Brain pericyte (primary cell): ENCODE measurements at places on chromosomes 13 and 19.

GRCh38 chr19:7109678-7110289, 40.3 kb downstream of the ZNF557 start:
- no peak for DNase-seq

DNA sequence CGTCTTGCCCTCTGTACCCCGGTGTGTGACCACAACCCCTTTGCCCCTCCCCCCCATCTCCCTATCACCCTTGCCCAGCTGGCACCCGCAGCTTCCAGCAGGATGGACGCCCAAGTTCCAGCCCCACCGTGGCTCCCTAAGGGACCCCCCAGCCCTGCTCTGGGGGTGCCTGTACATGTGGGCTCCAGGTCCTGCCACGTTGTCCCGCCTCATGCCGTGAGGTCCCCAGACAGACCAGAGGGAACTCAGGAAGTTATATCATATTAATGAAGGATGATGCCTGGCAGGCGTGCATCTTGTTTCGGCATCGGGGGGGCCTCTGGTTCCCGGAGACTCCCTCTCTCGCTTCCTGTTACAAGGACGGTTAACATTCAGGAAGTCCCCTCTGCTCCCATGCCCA, 1.6 kb upstream of the PTGIR start:
- DNase-seq = no peak

- DNase-seq = no peak
These were observed 287.5 kb upstream of the SOX21 start for GRCh38 chr13:94999871-95000270.

- no peak for DNase-seq
These were observed 18.2 kb upstream of the AMER2 start for GRCh38 chr13:25190256-25190655.

DNA sequence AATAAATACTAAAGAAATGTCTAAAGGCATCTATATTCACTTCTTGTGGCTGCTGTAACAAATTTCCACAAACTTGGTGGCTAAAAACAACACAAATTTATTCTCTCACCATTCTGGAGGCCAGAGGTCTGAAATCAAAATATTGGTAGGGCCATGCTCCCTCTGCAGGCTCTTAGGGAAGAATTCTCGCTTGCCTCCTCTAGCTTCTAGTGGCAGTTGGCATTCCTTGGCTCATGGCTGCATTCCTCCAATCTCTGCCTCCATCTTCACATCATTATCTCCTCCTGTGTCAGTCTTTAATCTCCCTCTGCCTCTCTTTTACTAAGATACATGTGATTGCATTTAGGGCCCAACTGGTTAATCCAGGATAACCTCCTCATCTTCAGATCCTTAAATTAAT, 54.1 kb upstream of the RFXAP start:
- DNase-seq = no peak

- no peak for DNase-seq
These were observed 1.2 kb downstream of the ZSWIM9 start for GRCh38 chr19:48171710-48172109.

DNA sequence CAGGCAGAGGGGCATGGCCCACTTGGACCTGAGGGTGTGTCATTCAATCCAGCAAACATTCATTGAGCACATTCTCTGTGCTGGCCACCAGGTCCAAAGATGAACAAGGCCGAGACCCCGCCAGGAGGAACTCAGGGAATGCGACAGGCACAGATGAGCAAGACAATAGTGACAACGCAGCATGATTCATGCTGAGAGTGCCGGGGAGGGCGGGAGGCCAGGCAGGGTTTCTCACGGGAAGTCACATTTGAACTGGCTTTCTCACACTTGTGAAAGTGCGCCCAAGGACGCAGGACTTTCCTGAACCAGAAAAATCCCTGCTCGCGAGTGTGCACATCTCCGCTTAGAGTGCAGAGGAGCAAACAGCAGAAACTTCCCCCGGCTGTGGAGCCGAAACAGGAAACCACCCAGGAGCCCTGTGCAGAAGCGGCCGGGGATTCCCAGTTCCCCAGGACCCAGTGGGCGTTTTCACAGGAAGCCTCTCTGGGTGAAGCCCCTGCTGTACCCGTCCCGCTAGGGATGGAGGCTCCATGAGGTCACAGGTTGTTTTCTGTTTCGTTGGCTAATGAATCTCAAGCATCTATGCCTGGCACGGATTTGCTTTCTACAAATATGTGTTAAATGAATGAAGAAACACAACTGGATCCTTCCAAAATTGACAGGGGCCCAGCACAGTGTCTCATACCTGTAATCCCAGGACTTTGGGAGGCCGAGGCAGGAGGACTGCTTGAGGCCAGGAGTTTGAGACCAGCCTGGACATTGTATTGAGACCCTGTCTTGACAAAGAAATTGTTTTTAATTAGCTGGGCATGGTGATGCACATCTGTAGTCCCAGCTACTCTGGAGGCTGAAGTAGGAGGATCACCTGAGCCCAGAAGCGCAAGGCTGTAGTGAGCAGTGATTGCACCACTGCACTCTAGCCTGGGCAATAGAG, 68.4 kb upstream of the TM9SF2 start:
- no peak for DNase-seq

DNA sequence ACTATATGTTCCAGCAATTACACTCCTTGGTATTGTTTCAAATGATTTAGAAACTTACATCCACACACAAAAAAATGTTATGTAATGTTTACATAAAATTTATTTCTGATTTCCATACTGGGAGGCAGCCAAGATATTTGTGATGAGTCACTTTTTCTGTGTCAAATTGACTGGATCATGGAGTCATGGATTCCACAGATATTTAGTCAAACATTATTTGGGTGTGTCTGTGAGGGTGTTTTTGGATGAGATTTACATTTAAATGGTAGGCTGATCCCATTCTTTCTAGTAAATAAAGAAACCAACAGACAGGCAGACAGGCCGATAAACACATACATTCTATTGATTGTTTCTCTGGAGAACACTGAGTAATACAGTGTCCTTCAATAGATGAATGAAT, 562.8 kb downstream of the SLITRK6 start:
- peak; percentile 5 for DNase-seq

DNA sequence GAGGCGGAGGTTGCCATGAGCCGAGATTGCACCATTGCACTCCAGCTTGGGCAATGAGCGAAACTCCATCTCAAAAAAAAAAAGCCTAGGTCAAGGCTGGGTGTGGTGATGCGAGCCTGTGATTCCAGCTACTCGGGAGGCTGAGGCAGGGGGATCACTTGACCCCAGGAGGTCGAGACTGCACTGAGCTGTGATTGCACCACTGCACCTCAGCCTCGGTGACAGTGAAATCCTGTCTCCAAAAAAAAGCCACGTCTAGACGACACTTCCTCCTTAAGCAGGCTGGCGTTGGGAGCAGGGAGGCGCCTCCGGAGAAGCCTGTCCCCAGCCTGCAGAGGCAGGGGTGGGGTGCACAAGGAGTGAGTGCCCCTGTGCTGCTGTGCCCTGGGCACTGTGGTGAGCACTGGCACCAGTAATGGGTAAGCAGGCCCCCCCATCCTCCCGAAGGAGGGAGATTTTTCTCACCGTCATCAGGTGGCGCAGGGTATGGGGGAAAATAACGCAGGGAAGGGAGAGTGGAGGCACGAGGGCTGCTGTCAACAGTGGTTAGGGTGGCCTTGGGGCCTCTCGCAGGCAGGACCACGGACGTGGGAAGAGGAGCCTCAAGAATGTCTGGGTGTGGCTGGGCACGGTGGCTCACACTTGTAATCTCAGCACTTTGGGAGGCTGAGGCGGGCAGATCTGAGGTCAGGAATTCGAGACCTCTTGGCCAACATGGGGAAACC, 706 bp downstream of the P2RY11 start:
- no peak for DNase-seq

GRCh38 chr19:2477141-2477710, 1.3 kb downstream of the GADD45B start:
- DNase-seq = no peak

DNA sequence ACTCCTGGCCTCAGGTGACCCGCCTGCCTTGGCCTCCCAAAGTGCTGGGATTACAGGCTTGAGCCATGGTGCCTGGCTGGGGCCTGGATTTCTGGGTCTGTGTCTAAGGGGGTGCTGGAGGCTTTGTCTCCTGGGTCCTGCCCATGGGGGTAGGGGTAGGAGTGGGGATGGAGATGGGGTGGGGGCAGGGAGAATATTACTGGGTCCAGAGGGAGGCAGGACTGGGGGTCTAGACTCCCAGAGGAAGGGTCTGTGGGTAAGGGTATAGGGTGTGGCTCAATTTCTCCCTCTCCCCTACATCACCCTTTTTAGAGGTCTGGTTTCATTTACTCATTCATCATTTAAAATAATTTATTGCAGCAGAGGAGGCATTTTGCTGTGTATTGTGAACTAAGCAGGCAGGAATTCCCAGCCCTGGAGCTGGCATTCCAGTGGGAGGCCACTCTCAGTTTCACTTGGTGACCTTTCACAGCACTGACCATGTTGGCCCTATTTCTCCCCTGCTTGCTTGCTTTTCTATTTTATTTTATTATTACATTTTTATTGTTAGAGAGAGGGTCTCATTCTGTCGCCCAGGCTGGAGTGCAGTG, 810 bp upstream of the NFKBID start:
- DNase-seq = no peak

DNA sequence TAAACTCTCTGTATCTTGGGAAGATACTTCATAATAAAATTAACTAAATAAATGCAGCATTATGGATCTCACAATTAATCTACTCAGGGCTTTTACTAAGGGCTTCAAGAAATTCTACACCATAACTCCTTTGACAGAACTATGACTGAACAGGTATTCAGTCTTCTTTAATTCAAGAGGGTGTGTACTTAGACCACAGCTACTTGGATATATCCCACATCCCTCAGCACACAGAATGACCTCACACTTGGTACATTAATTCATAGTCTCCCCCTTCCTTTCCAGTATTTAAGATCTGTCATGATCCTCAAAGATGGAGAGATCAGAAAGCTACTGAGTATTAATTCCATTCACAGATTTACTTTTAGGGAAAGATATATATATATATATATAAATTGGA, 11.6 kb downstream of the DIAPH3 start:
- DNase-seq = no peak

DNA sequence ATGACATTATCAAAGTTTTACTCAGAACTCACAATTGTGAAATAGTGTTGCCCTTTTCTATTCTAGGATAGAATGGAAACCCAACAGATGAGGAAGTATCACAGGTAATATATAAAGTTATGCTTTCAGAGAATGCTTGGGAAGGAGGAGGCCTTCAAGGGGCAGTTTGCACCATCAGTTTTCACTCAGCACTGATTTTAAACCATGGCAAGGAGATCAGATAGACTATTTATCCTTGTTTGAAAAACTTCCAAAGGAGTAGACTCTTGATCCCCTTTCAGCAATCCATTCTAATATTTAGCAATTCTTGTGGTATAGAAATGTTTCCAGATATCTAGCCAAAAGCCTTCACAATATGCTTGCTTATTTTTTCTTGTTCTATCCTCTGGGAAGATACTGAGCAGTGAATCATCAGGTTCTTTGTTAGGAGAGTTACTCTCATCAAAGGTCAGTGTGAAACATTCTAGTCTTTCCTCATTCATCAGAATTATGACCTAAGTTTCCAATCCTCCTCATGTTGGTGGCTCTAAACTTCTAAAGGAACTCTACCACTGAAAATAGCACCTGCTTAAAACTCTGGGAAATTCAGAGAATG, 3.8 kb downstream of the GPC6 start:
- no peak for DNase-seq

- DNase-seq = no peak
These were observed 42.9 kb downstream of the LRCH1 start for GRCh38 chr13:46595885-46596275.

- DNase-seq = peak; percentile 16
These were observed 55.1 kb downstream of the GPR180 start for GRCh38 chr13:94656766-94657165.

DNA sequence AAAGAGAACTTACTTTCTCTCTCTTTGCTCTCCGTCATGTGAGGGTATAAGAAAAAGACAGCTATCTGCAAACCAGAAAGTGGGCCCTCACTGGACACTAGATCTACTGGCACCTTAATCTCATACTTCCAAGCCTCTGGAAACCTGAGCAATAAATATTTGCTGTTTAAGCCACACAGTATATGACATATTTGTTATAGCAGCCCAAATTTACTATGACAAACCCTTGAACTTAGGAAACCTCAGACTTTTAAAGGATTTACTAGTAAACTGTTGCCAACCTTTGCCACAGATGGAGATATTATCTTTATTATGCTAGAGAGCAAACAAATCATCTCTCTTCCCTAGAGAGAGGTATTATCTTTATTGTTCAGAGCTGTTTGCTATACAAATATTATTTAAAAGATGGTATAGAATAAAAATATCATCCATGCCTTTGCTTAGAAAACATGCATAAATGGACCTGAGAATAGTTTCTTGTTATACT, 1446.1 kb downstream of the SLITRK1 start:
- no peak for DNase-seq

DNA sequence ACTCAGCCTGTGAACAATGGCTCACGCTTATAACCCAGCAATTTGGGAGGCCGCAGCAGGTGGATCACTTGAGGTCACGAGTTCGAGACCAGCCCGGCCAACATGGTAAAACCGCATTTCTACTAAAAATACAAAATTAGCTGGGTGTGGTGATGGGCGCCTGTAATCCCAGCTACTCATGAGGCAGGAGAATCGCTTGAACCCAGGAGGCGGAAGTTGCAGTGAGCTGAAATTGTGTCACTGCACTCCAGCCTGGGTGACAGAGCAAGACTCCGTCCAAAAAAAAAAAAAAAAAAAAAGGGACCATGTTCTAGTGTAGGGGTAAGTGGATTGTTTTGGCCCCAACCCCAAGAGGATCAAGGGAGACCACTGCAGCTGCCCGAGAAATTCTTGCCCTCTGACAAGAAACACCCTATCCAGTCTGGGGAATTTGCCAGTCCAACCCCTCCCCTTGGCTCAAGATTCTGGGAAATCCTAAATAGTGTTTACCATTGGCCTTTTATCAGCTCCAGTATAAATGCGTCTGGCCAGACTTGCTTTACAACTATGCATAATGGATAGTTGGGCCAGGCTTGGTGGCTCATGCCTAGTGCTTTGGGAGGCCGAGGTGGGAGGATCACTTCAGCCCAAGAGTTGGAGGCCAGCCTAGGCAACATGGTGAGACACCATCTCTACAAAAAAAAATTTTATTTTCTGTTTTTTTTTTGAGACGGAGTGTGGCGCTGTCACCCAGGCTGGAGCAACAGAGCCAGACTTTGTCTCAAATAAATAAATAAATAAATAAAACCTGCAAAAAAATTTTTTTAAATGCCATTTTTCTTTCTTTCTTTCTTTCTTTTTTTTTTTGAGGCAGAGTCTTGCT, 5.1 kb upstream of the DHDH start:
- no peak for DNase-seq

DNA sequence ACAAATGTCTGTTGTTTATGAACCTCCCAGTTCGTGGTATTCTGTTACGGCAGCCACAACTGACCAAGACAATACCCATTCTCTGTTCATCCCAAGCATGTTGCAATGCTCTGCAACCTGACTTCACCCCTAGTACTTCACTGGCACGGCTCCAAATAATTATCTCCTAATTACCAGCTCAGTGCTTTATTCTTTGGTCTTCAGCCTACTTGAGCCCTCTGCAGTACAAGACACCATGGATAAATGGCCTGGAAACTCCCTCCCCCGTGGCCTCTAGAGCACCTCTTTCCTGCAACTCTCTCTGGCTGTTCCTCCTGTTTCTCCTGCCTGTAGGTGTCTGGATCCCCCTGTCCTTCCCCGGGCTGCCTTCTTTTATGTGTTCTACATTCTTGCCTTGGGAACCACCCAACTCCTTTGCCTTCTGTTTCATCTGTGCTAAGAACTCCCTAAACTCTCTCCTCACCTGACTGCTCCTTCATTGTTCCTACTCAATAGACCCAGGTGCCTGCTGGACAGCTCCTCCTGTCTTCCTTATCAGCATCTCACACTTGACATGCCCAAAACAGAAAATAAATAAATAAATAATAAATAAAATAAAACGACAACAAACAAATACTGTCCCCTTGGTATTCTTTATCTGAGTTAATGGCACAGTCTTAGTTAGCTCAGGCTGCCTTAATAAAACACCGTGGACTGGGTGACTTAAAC, 200.4 kb upstream of the IPO5 start:
- no peak for DNase-seq
